ENCODE measurements at places on chromosomes 6 and 20.
A peak's percentile ranks its signal among the peaks of the same experiment; 100 is the strongest.

DNA sequence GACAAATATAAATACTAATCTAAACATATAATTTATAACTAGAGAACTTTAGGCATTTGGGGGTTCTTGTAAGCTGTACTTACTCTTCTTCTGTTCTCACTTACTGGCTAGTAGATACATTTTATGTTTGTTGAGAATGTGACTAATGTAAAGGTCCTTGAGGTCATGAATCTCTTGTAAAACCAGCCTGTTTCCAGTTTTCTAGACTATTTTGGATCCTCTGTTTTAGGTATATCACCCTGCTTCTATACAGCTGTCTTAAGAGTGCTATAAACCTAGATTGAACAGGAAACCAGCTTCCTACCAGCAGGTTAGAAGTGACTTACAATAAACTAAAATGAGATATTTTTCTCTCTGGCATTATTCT is 134.2 kb downstream of the PLCB4 start:
- DNase-seq, result no peak

GRCh38 chr6:134376785-134377184 is 58.9 kb upstream of the SGK1 start:
- no peak for DNase-seq

GRCh38 chr6:159174263-159174969 is 5.2 kb downstream of the FNDC1 start:
- peak; percentile 82 for DNase-seq

DNA sequence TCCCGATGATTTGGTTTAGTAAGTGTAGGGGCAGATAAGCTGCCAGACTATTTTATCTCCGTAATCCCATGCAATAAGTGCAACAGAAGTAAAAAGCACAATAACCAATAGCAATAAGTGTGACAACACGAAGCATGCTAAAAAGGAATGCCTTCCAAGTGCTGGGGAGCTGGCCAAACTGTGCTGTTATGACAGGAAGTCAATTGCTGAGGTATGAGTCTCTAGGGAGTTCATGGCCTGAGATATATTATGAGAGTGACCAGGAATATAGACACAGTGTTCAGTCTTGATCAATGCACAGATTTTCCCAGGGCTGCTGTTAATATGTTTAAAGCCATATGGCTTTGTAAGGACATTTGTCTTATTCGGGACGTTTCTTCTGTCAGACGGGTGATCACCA is 10.5 kb upstream of the ANGPT4 start:
- DNase-seq, result no peak

DNA sequence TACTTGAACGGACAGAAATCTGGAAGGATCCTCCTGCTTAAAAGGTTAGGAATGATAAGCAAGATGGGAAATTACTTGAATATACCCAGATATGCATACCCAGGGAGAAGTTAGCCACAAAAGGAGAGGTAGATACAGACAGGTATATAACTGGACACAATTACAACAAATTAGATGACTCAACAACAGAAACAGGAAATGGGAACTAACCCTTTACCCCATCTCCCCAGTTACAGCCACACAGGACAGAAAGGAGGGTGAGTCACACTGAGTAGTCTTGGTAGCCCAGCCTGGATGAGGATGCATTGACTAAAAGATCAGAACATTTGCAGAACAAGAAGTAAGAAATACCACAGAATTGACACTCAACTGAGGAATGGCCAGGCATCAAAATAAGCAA is 61.2 kb downstream of the C6orf52 start:
- no peak for DNase-seq

DNA sequence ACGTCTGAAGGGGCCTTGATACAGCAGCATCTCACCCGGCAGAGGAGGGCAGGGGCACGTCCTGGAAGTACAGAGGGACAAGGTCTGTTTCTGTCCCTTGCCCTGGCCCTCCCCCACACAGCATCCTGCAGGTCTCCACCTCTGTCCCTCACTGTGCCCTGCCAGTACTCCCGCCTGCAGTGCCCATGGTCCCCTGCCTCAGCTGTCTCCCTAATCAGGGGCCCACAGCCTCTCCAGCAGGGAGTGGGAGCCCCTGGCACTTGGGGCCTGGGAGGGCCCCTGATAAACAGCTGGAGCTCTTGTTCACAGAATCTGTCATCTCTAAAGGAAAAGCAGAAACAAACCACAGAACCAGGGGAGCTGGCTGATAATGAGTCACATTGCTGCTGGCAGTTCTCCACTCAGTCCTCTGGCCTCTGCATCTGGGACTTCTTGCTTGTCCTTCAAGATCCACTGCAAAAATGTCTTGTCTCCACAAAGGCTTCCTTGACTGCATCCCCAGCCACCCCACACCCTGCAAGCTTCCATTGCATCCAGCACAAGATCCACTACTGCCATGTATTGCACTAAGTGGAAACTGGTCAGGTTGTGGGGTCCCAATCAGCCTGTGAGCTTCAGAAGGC is 33.2 kb upstream of the TAF8 start:
- DNase-seq, result no peak

- no peak for DNase-seq
These were observed 21.3 kb downstream of the BLTP3A start for GRCh38 chr6:34813028-34813713.

GRCh38 chr6:124881898-124882578 is 80.2 kb upstream of the RNF217 start:
- no peak for DNase-seq

DNA sequence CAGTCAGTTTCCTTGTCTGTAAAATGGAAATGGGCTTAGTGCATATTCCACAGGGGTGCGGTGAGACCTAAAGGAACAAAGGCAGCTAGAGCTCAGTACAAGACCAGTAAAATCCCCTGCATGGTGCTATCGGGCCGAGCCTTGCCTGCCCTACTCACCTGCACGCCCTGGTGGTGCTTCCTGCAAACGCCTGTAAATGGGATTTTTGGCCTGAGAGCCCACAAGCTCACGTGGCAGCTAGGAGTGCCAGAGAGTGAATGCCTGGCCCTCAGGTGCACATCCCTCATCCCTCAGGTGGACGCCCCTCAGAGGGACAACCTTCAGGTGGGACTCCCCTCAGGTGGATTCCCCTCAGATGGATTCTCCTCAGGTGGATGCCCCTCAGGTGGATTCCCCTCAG is 48.0 kb upstream of the VSX1 start:
- no peak for DNase-seq

GRCh38 chr6:138257638-138258040 is 39.3 kb upstream of the PBOV1 start:
- no peak for DNase-seq

GRCh38 chr20:52242237-52243230 is 51.0 kb upstream of the ZFP64 start:
- DNase-seq, result no peak

DNA sequence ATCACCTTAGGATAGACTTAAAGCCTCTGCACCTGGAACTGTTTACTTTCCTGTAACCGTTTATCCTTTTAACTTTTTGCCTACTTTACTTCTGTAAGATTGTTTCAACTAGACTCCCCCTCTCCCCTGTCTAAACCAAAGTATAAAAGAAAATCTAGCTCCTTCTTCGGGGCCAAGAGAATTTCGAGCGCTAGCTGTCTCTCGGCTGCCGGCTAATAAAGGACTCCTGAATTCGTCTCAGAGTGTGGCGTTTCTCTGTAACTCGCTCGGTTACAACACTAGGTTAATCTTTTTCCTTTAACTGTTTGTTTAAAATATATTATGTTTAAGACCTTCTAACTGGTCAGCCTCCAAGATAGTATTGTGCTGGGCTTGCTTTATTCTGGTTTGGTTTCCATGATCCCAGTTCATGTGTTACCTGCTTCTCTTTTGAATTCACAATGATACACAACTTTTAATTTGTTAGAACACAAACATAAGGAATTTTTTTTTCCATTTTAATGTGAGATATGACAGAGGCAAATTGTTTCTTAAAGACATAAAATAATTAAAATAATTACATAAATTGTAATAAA is 8.7 kb upstream of the NQO2 start:
- DNase-seq, result no peak

- DNase-seq, result no peak
These were observed 78.8 kb downstream of the COL21A1 start for GRCh38 chr6:56168596-56168995.

DNA sequence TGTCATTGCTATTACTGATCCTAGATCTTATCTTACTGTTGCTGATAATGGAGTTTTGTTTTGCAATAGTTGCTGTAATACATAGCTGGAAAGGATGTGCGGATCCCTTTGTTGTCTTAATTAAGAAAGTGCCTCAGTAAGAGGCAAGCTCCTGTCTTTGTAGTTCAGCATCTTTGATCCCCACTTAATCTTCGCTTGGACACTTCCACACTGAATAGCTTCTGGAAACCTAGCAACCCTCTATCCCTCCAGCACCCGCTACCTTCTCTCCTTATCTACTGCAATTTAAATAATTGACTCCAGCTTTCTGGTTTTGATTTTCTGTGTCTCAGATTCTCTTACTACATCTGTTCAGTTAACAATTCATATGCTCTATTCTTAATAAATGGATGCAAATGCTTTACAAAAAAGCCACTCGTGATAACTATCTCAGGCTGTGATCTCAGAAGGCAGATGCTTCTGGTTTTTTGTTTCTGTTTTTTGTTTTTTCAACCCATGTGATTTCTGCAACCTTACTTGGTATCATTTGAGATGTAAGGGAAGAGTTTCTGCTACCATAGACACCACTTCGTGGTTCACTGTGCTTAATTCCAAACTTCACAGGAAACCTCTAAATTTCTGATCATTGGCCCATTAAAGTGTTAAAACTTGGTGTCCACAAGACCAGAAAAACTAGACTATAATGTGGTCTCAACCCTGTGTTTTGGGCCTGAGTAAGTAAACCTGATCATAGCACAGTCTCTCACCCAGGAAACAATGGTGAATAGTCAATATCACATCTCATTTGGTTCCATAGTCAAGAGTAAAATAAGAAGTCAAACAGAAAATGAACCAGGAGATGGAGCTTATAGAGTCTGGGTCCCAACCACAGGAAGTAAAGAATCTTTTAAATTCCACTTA is 352.1 kb upstream of the SOX4 start:
- DNase-seq, result no peak

DNA sequence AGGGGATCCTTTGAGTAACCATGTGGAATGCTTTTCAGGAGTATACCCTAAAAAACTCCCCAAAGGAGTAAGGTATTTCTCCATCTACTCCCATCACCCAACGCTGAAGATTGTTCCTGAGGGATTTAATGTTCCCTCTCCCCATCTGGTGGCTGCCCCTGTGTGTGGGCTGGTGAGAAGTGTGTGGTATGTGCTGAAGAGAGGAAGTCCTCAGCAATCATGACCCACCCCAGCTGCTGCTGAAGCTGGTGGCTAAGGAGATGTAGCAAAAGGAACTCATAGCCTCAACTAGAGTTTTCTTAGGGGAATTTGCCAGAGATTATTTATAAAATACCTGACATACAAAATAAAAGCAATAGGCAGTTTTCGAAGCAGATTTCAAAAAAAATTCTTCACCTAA is 114.3 kb upstream of the JAG1 start:
- no peak for DNase-seq

DNA sequence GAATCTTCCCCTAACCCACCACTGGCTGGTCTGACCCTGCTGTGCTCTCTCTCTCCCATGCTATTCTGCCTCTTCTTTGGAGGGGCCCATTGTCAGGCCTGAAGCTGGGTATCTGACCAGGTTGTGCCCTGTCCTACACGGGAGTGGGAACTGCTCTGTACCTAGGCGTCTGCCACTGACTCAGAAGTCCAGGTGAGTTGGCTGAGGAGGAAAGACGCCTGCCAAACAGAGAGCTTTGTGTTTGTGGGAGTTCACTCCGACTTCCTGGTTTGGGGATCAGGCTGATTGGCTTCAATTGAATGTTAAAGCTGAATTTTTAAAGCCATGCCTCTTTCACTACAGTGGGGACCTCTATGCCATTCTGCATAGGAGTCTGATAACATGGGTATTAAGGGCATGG is 136.0 kb downstream of the CCDC170 start:
- no peak for DNase-seq

- peak; percentile 32 for DNase-seq
These were observed 637.6 kb downstream of the RNF144B start for GRCh38 chr6:19024737-19025136.

GRCh38 chr6:136532030-136532429 is 18.2 kb downstream of the MAP7 start:
- DNase-seq, result no peak

GRCh38 chr6:46015119-46015968 is at the start of gene CLIC5:
Gene CLIC5, minus strand, starts transcription at chr6:46015860. Its CDS starts 318 bp downstream, at chr6:46015542.
- peak; percentile 46 for DNase-seq

DNA sequence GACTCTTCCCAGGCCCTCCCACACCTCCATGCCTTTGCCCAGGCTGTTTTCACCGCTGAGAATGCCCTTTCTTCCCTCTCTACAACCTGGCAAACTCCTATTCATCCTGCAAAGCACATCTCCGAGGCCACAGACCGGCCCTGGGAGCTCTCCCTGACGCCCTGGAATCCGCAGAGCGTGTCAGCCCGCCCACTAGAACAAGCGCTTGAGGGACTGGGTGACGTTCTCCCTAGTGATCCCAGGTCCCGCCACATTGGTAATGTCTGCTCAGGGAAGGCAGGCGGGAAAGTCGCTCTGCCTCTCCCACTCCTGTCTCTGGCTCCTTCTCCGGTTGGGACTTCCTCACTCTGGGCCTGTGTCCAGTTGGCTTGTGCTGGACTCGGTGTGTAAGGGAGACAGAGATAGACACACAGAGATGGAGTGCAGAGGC is 61.6 kb downstream of the SRC start:
- DNase-seq, result peak; percentile 69

- no peak for DNase-seq
These were observed 651.6 kb upstream of the MARCKS start for GRCh38 chr6:113205553-113205952.

DNA sequence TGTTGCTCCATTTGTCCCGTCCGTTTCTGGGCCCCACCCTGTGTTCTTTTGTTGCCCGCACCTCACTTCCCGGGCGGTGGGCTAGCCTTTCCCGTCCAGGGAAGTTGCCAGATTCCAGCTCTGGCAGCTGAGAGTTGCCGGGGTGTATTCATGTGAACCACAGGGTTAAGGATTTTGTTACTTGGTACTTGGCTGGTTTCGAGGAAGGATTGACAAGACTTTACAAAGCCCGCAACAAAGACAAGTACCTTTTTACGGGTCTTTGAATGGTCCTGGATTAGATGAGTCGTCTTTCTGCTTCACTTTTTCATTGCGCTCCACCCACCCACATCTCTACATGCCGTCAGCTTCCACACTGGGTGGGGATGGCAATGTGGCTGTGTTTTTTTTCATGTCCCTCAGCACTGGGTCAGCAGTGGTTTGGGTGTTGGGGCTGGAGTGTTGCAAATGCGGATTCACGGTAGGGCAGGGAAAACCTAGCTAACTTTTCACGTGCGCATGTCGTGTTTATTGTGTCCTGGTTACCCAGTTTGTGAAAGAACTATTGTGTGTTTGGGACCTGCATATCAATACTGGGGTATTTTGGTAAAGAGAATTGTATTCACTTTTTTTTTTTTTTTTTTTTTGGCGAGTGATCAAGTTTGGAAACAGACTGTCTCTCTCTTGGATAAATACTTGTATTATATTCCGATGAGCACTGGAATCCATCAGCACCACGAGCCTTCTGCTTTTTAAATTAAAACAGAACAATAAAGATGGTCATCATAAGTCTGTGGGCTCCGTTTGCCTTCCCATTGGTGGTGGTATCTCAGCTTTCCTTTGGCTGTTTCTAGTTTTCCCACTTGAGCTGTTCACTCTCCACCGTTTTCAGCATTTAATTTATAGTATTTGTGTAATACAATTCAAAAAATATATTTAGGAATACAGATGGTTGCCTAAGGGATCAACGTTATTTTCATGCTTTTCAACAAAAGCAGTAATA is 1.2 kb downstream of the DUSP22 start:
- peak; percentile 50 for DNase-seq

- DNase-seq, result no peak
These were observed 336.8 kb downstream of the RFPL4B start for GRCh38 chr6:112683926-112684325.

Data from left hindlimb (tissue), 1 donor.